Colonic mucosa (tissue), 4 donors: ENCODE measurements at places on chromosomes 6 and 20. TPM values are rescaled to one million over a fixed set of nuclear protein-coding genes. Genes with fewer than 3 reads are reported as not detected.

C4A gene
- 23.4 TPM for total RNA-seq

DNA sequence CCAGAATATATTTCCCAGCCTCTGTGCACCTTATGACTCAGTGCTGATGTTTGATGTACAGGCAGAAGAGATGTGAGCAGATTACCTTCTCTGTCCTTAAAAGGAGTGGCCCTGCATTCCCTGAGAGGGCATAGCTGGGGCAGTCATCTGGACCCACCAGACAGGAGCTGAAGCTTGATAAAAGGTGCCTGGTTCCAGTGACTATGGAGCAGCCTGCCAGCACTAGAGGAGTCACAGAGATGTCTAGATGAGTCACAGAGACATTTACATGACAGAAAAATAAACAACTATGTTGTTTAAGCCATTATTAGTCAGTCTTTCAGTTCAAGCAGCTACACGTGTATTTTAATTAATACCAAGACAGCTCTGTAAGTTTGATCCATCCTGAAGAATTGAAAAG lies 237.1 kb upstream of the MOCS1 start:
- H3K27me3 ChIP-seq = no peaks in the 10 kb centered on the region
- H3K4me1 ChIP-seq = no peaks in the 10 kb centered on the region
- no peaks in the 10 kb centered on the region for H3K36me3 ChIP-seq
- H3K4me3 ChIP-seq = no peak overlapping the region
- no peak for DNase-seq
- H3K27ac ChIP-seq = no peak overlapping the region

GGTLC1 gene
- total RNA-seq = not detected

PRKN gene
- 3.7 TPM for total RNA-seq

RIPOR3 gene
- total RNA-seq = 1.9 TPM

DNA sequence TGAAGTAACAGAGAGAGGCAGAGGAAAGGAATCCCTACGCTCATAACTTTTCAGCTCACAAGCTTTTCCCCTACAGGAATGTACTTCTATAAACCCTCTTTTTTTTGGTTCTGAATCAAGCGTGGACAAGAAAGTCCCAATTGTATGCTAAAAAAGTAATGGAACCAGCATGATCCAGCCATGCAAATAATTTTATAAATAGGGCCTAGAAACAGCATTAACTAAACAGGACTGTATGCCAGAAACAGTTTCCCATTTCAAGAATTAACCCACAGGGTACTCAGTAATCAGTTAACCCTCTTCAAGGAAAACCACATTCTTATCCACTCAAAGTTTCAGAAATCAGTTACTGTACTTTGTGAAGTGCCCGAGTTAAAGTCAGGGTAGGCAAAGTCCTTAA lies 87.0 kb upstream of the HMGCLL1 start:
- no peaks in the 10 kb centered on the region for H3K27me3 ChIP-seq
- H3K36me3 ChIP-seq = no peaks in the 10 kb centered on the region
- no peaks in the 10 kb centered on the region for H3K4me1 ChIP-seq
- DNase-seq = no peak
- H3K27ac ChIP-seq = no peak overlapping the region

DNA sequence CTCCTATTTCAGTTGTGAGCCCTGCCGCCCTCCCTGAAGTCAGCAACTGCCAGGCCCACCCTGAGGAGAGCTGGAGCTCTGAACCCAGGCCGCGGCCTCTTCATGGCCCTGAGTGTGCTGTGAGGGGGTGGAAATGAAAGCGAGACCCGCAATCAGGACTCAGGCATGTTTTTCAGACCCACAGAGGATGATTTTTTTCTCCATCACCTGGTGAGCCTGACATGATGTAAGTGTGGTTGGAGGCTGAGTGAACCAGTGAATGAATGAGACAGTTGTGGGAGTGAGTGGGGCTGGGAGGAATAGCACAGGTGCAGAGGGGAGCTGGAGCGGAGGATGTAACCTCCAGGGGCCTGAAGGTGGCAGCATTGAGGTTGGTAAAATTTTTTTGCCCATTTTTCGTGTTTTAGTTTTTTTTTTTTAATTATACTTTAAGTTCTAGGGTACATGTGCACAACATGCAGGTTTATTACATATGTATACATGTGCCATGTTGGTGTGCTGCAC lies 18.3 kb downstream of the RAET1L start:
- peaks cover 5% of the 10 kb centered on the region for H3K4me1 ChIP-seq
- no peak overlapping the region for H3K27ac ChIP-seq
- no peaks in the 10 kb centered on the region for H3K36me3 ChIP-seq
- no peak for DNase-seq

- H3K27me3 ChIP-seq = no peaks in the 10 kb centered on the region
- no peak overlapping the region for H3K27ac ChIP-seq
- H3K36me3 ChIP-seq = no peaks in the 10 kb centered on the region
- no peak for DNase-seq
- H3K4me1 ChIP-seq = no peaks in the 10 kb centered on the region
- H3K4me3 ChIP-seq = no peak overlapping the region
These were observed 39.6 kb downstream of the SLX4IP start for GRCh38 chr20:10474606-10475184.

GRCh38 chr6:142118925-142119324 lies 13.8 kb upstream of the GJE1 start:
- no peaks in the 10 kb centered on the region for H3K27me3 ChIP-seq
- H3K4me1 ChIP-seq = no peaks in the 10 kb centered on the region
